ENCODE measurements at places on chromosomes 2 and 18.
A peak's percentile ranks its signal among the peaks of the same experiment; 100 is the strongest.

DNA sequence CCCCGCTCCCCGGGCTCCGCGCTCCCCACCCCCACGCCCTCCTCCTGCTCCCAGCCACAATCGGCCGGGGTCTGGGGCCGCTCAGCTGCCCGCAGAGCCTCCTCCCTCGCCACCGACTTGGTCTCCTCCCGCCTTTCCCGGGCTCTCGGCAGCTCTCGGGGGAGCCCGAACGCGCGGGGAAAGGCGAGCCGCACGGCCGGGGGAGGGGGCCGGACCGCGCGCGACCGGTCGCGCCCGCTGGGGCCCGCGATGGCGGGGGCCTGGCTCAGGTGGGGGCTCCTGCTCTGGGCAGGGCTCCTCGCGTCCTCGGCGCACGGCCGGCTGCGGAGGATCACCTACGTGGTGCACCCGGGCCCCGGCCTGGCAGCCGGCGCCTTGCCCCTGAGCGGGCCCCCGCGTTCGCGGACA lies 327 bp downstream of the LTBP1 start:
- peaks cover 6% of the 10 kb centered on the region for H3K4me1 ChIP-seq
- H3K27ac ChIP-seq, result no peak overlapping the region
- peaks cover 4% of the 10 kb centered on the region for H3K27me3 ChIP-seq
- H3K36me3 ChIP-seq, result no peaks in the 10 kb centered on the region
- DNase-seq, result no peak

GRCh38 chr2:238771639-238772038 lies 76.2 kb upstream of the TWIST2 start:
- no peak overlapping the region for H3K27ac ChIP-seq
- H3K4me3 ChIP-seq, result no peak overlapping the region
- no peaks in the 10 kb centered on the region for H3K36me3 ChIP-seq
- DNase-seq, result peak; percentile 53
- H3K4me1 ChIP-seq, result peaks cover 9% of the 10 kb centered on the region
- peaks cover 15% of the 10 kb centered on the region for H3K27me3 ChIP-seq

GRCh38 chr2:83633423-83633822 lies 825.7 kb downstream of the SUCLG1 start:
- DNase-seq, result no peak
- H3K36me3 ChIP-seq, result no peaks in the 10 kb centered on the region
- no peak overlapping the region for H3K27ac ChIP-seq
- no peaks in the 10 kb centered on the region for H3K27me3 ChIP-seq
- no peaks in the 10 kb centered on the region for H3K4me1 ChIP-seq

GRCh38 chr2:206083602-206084438 lies 2.2 kb downstream of the INO80D start:
- DNase-seq, result peak; percentile 8
- H3K4me1 ChIP-seq, result peaks cover 7% of the 10 kb centered on the region
- H3K4me3 ChIP-seq, result peak overlapping the region; percentile 79

- H3K4me3 ChIP-seq, result no peak overlapping the region
- H3K4me1 ChIP-seq, result peaks cover 5% of the 10 kb centered on the region
- no peaks in the 10 kb centered on the region for H3K27me3 ChIP-seq
- no peak for DNase-seq
Observed at GRCh38 chr2:168736649-168737445, 65.6 kb upstream of the NOSTRIN start.

GRCh38 chr2:45941531-45942236 lies 290.2 kb downstream of the PRKCE start:
- H3K27me3 ChIP-seq, result no peaks in the 10 kb centered on the region
- no peak for DNase-seq
- H3K27ac ChIP-seq, result no peak overlapping the region
- peaks cover 16% of the 10 kb centered on the region for H3K4me1 ChIP-seq

GRCh38 chr2:174623106-174623637 lies 25.6 kb upstream of the WIPF1 start:
- H3K27ac ChIP-seq, result no peak overlapping the region
- no peaks in the 10 kb centered on the region for H3K27me3 ChIP-seq
- H3K36me3 ChIP-seq, result peaks cover 4% of the 10 kb centered on the region

DNA sequence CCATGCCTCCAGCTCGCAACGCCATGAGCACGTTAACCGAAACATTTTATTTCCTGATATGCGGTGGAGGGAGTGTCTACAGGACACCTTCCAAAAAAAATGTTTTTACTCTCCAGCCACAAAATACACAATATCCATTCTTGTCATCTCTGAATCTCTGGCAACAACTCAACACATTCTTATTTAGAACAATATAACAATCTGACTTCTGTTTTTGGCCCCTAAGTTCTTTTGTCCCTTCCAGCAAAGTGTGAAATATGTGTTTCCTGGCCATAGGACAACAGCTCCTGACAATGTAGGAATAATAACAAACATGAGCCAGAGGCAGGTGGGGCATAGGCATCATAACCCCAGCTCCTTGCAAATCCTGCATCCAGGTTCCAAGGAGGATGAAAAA lies 163.0 kb downstream of the DDX1 start:
- peaks cover 2% of the 10 kb centered on the region for H3K4me1 ChIP-seq
- no peak overlapping the region for H3K27ac ChIP-seq
- no peaks in the 10 kb centered on the region for H3K27me3 ChIP-seq
- H3K36me3 ChIP-seq, result no peaks in the 10 kb centered on the region

GRCh38 chr2:6818012-6818411 lies 47.7 kb downstream of the CMPK2 start:
- no peaks in the 10 kb centered on the region for H3K36me3 ChIP-seq
- H3K4me1 ChIP-seq, result peaks cover 12% of the 10 kb centered on the region
- no peak overlapping the region for H3K4me3 ChIP-seq
- no peak for DNase-seq
- no peaks in the 10 kb centered on the region for H3K27me3 ChIP-seq

DNA sequence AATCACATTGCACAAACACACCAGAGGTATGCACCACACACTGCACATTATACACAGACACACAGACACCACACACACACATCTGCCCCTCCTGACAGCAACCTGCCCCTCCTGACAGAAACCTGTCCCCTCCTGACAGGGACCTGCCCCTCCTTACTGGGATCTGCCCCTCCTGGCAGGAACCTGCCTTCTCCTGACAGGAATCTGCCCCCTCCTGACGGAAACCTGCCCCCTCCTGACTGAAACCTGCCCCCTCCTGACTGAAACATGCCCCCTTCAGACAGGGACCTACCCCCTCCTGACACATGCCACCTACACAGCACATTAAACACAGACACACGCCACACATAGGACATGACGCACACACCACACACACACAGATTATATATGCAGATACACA lies 88.9 kb downstream of the PXDN start:
- H3K36me3 ChIP-seq, result peaks cover 31% of the 10 kb centered on the region
- no peaks in the 10 kb centered on the region for H3K27me3 ChIP-seq
- peaks cover 35% of the 10 kb centered on the region for H3K4me1 ChIP-seq
- no peak for DNase-seq
- no peak overlapping the region for H3K4me3 ChIP-seq
- H3K27ac ChIP-seq, result no peak overlapping the region

DNA sequence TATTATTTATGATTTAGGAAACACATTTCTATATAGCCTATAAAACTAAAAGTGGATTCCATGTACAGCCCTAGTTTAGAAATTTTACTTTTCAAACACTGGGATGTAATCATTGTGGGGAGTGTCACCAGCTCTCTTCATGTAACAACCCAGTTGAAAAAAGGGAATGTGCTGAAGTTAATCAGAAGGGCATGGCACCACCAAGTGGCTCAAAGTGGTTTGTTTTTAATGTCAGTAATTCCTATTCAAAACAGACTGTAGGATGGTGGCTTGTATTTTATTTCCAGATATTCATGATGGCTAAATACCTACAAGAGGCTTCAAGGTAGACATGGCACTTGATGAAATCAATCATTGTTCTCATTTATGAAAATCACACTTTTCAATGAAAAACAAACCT lies 58.1 kb upstream of the TMEM182 start:
- no peak overlapping the region for H3K27ac ChIP-seq
- no peaks in the 10 kb centered on the region for H3K36me3 ChIP-seq
- H3K27me3 ChIP-seq, result no peaks in the 10 kb centered on the region
- no peak for DNase-seq

GRCh38 chr2:162092658-162093556 lies 18.9 kb upstream of the DPP4 start:
- H3K36me3 ChIP-seq, result no peaks in the 10 kb centered on the region
- no peak overlapping the region for H3K27ac ChIP-seq
- no peaks in the 10 kb centered on the region for H3K27me3 ChIP-seq

DNA sequence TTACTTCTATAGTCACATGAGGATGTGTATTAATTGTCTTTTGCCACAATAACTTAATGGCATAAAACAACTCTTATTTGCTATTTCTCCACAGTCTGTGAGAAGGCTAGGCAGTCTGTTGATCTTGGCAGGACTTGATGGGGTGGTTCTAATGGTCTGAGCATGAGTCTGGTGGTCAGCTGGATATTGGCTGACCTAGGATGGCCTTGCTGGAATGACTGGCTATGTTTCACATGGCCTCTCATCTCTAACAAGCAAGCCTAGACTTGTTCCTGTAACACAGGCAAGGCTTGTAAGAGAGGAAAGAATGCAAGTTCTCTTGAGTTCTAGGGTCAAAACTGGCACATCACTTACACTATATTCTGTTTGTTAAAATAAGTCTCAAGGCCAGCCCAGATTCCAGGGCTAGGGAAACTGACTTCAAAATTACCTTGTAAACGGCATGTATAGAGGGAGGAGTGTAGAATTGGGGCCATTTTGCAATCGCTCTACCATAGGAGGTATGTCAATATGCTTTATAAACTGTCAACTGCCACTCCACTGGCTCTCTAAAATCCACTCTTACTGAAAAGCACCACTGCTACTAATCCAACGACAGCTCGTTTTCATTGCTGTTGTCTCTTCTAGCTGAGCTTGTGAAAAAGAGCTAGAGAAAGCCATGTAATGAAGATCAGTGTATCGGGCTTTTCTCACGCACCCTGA lies 325.0 kb upstream of the PKDCC start:
- H3K36me3 ChIP-seq, result no peaks in the 10 kb centered on the region
- no peak overlapping the region for H3K4me3 ChIP-seq
- no peak overlapping the region for H3K27ac ChIP-seq
- DNase-seq, result peak; percentile 17
- no peaks in the 10 kb centered on the region for H3K27me3 ChIP-seq

DNA sequence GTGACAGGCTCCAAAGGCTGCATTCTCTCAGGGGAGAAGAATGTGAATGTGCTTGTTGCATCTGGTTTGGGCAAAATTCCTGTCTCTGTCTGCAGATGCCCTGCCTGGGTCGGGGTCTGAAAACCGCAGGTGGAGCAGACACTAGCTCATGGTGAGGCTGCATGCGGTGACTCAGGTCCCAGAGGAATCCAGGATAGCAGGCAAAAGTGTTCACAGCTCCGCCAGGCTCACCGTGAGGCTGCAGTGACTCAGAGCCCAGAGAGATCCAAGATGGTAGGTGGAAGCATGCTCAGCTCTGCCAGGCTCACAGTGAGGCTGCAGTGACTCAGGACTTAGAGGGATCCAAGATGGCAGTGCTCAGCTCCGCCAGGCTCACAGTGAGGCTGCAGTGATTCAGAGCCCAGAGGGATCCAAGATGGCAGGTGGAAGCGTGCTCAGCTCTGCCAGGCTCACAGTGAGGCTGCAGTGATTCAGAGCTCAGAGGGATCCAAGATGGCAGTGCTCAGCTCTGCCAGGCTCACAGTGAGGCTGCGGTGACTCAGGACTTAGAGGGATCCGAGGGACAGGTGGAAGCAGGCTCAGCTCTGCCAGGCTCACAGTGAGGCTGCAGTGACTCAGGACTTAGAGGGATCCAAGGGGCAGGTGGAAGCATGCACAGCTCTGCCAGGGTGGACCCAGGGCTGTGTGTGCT lies 200.5 kb downstream of the ACKR3 start:
- no peak overlapping the region for H3K4me3 ChIP-seq
- H3K27me3 ChIP-seq, result peaks cover 2% of the 10 kb centered on the region
- no peak overlapping the region for H3K27ac ChIP-seq
- no peak for DNase-seq
- H3K4me1 ChIP-seq, result no peaks in the 10 kb centered on the region
- no peaks in the 10 kb centered on the region for H3K36me3 ChIP-seq

DNA sequence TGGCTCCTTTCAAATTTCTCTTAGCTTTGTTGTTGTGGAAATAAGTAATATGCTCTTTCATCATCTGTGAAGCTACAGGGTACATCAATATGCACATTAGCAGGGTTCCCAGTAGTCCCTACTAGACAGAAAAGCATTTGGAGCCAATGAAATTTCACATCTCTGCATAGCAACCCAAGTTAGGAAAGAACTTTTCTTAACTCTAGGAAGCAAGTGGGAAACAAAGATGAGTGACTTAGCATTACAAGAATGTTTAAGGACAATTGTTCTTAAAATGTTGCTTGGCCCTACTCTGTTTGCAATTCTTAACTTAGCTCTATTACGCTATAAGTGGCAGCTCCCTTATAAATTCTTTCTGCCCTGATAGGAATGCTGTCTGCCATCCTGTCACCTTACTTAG lies 39.6 kb downstream of the ZEB2 start:
- no peak overlapping the region for H3K4me3 ChIP-seq
- H3K27ac ChIP-seq, result no peak overlapping the region
- H3K36me3 ChIP-seq, result peaks cover 18% of the 10 kb centered on the region
- DNase-seq, result no peak
- H3K27me3 ChIP-seq, result no peaks in the 10 kb centered on the region
- H3K4me1 ChIP-seq, result peaks cover 16% of the 10 kb centered on the region

All from muscle of leg (tissue), 16 donors.